Mucosa of descending colon (tissue), 3 donors: ENCODE measurements at places on chromosomes 2 and 18. TPM values are rescaled to one million over a fixed set of nuclear protein-coding genes. Genes with fewer than 3 reads are reported as not detected.

CYTIP gene
- 11.5 TPM for total RNA-seq

SOX11 gene
- total RNA-seq, result 9.5 TPM

DLX1 gene
- total RNA-seq, result 0.58 TPM

RGPD4 gene
- not detected for total RNA-seq

CD8B2 gene
- 0.16 TPM for total RNA-seq

AMER3 gene
- total RNA-seq, result 0.55 TPM

GRCh38 chr2:53515435-53516332 is 251.9 kb upstream of the CHAC2 start:
- DNase-seq, result no peak

GRCh38 chr2:187877391-187877790 is 323.2 kb upstream of the TFPI start:
- DNase-seq, result no peak

GRCh38 chr2:111617299-111618225 is 266.4 kb downstream of the ANAPC1 start:
- DNase-seq, result no peak

DNA sequence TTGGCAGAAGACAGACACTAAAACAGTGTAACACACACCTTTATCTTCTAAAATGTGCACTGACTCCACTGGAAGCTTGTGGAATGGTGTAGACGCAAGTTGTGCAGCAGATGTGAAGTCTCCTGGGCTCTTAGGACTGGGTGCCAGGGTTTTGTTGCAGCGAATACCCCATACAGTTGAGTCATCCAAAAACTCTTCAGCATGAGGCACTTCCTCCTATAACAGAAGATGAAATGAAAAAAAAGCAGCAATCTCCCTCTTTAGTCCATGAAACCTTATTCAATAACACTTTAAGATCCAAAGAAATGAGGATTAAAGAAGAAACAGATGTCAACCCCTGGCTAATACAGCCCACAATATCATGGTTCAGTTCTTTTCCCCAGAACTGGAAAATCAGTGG is 22.2 kb downstream of the BUB1 start:
- no peak for DNase-seq

DNA sequence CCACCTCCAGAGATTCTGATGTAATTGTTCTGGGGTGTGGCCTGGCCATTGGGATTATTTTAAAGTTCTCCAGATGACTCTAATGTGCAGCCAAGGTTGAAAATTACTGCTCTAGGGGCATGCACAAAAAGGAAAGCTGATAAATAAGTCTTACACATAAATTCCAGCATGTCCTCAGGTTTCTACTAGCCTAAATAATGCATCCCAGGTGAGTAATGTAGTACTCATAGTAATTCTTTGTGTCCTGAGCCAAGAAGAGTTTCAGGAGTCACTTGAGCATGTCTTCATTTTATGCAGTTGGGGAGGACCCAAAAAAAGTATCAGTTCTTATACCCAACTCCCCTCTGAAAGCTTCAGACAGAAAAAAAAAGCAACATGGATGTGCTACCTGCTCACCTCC is 130.1 kb upstream of the SP5 start:
- no peak for DNase-seq

- no peak for DNase-seq
Observed at GRCh38 chr2:112520234-112520783, 22.0 kb upstream of the POLR1B start.

GRCh38 chr18:27627927-27628326 is 442.8 kb upstream of the CHST9 start:
- DNase-seq, result no peak

DNA sequence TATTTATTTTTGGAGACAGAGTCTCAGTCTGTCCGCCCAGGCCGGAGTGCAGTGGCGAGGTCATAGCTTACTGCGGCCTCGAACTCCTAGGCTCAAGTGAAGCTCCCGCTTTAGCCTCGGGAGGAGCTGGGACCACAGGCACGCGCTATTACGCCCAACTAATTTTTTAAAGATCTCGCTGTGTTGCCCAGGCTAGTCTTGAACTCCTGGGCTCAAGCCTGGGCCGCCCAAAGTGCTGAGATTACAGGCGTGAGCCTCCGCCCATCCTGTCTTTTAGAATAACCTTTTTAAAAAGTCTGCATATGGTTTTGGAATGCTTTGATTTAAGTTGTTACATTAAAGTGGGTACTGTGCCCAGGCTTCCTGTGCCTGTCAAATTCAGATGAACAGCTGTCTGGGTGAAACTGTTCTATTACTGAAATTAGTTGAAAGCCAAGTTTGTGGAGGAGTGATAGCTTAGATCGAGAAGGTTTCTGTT is 944 bp downstream of the RAB3GAP1 start:
- DNase-seq, result no peak

DNA sequence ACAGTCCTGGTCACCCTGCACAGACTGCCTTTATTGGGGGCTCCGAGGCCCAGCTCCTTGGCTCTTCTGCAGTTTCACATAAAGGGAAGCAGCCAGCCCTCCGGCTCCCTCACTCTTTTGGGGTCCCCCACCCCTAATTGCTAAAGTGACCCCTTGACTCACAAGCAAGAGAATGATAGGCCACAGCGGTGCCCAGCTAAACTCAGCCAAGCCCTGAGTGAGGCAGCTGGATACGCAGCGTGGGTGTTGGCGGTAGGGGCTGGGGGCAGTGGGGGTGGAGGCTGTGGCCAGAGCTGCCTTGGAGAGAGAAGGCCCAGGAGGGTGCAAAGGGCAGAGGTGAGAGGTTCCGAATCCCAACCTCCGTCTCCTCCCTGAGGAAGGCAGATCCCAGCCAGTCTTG is 25.5 kb upstream of the ALPP start:
- DNase-seq, result no peak

DNA sequence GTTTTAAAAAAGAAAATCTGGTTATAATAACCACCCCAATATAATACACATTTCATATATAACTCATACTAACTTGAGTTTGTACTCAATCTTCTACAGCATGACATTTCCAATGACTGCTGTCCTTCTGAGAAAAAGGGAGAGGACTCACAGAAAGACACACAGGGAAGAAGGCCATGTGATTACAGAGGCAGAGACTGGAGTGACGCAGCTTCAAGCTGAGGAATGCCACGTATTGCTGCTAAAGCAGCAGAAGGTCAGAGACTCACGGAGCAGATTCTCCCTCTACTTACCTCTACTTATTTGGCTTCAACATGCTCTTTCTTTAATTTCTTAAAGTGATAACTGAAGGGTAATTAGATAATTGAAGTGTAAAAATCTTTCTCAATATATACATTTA is 753.5 kb upstream of the PKDCC start:
- DNase-seq, result no peak
